ENCODE measurements at places on chromosomes 4 and X. TPM values are rescaled to one million over a fixed set of nuclear protein-coding genes. Genes with fewer than 3 reads are reported as not detected.

DNA sequence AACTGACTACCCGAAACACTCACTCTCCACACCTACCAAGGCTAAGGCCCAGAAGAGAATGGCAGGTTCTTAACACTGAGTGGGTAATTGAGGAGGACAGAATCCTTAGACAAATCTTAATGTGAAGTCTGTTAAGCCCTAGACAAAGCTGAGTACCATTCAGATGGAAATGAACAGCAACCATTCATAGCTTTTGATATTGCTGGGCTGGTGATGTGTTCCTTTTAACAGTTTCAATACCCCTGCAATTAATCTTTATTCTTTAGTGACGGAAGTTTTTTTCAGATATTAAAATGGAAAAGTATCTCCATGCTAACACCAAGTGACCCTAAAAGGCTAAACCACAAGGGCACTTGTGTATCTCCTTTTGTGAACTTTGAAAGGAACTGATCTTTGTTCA is 334.9 kb downstream of the OPHN1 start:
- H3K27me3 ChIP-seq, result no peaks in the 10 kb centered on the region
- no peak overlapping the region for H3K27ac ChIP-seq
- H3K4me3 ChIP-seq, result no peak overlapping the region
- no peaks in the 10 kb centered on the region for H3K4me1 ChIP-seq

The DIAPH2 gene
- 17.9 TPM for total RNA-seq

The USP53 gene
- 54.4 TPM for total RNA-seq

- peak; percentile 30 for DNase-seq
- H3K27me3 ChIP-seq, result no peaks in the 10 kb centered on the region
- H3K4me3 ChIP-seq, result no peak overlapping the region
- H3K4me1 ChIP-seq, result no peaks in the 10 kb centered on the region
- no peaks in the 10 kb centered on the region for H3K36me3 ChIP-seq
Measured at GRCh38 chr4:136246876-136247275, 1285.4 kb downstream of the PCDH18 start.

- DNase-seq, result no peak
- H3K4me1 ChIP-seq, result no peaks in the 10 kb centered on the region
- peaks cover 79% of the 10 kb centered on the region for H3K36me3 ChIP-seq
- H3K27me3 ChIP-seq, result no peaks in the 10 kb centered on the region
Measured at GRCh38 chrX:53211391-53211978, 13.5 kb downstream of the KDM5C start.

DNA sequence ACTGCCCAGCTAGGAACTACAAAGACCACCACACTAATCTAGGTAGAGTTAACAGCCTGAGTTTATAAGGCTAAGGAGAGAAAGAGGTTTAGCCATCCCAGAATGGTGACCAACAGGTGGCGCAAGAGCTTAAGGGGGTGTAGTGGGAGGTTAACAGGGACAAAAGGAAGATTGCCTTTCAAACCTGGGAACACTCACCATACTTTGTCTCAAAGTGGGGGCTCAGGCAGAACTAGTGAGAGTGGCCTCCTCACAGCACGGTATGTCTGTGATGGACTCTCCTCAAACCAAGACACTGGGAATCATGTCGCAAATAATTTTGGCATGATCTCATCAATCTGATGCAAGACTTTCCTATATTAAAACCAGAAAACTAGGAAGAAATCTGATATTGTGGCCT is 23.4 kb downstream of the CCNI start:
- H3K27me3 ChIP-seq, result no peaks in the 10 kb centered on the region
- H3K27ac ChIP-seq, result no peak overlapping the region
- DNase-seq, result no peak
- H3K4me1 ChIP-seq, result no peaks in the 10 kb centered on the region
- peaks cover 8% of the 10 kb centered on the region for H3K36me3 ChIP-seq
- no peak overlapping the region for H3K4me3 ChIP-seq

GRCh38 chrX:71978164-71978563 is 67.5 kb downstream of the NHSL2 start:
- H3K4me1 ChIP-seq, result no peaks in the 10 kb centered on the region
- H3K4me3 ChIP-seq, result no peak overlapping the region
- H3K27ac ChIP-seq, result no peak overlapping the region
- no peak for DNase-seq
- H3K36me3 ChIP-seq, result no peaks in the 10 kb centered on the region
- peaks cover 5% of the 10 kb centered on the region for H3K27me3 ChIP-seq

DNA sequence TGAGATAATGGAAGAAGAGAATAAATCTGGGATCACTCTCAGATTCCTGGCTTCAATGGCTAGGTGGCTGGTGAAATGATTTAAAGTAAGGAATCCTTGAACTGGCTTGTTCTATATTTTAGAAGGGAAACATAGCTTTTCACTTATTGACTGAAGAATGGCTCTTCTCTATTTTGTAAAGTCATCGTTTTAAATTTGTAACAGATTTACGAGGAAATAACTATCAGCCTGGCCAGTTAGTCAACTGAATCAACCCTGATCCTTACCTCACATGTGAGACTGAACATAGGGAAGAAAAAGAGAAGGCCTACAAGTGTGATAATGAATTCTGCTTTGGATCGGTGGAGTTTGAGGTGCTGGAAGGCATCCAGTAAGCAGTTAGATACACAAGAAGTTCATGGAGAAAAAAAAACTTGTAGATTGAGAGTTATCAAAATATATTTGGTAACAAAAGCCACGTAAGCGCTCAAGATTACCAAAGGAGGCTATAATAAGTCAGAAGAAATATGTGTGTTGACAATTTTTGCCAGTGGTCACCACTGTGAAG is 12.0 kb downstream of the AREG start:
- no peaks in the 10 kb centered on the region for H3K36me3 ChIP-seq
- no peak overlapping the region for H3K27ac ChIP-seq
- no peak overlapping the region for H3K4me3 ChIP-seq

DNA sequence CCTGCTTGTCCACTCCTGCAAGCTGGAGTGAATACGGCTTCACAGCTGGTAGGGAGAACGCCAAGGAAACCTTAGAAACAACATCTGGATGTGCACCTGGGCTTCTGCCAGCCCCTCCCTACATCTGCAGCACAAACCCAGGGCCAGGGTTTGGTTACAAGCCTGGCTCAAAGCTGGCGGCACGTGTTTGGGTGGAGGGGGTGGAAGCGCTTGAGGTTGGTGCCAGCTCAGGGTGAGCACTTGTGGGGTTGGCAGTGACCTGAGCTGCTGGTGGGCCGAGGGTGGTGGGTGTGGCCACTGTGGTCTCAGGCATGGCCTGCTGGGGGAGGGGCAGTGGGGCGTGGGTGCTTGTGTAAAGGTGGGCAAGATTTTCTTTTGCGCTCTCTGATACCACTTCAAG is 15.6 kb downstream of the ELF4 start:
- no peak overlapping the region for H3K27ac ChIP-seq
- no peak overlapping the region for H3K4me3 ChIP-seq
- no peaks in the 10 kb centered on the region for H3K27me3 ChIP-seq
- no peaks in the 10 kb centered on the region for H3K36me3 ChIP-seq
- no peaks in the 10 kb centered on the region for H3K4me1 ChIP-seq

The LARP7 gene
- 33.1 TPM for total RNA-seq
